ENCODE measurements at places on chromosomes 5 and 9.

DNA sequence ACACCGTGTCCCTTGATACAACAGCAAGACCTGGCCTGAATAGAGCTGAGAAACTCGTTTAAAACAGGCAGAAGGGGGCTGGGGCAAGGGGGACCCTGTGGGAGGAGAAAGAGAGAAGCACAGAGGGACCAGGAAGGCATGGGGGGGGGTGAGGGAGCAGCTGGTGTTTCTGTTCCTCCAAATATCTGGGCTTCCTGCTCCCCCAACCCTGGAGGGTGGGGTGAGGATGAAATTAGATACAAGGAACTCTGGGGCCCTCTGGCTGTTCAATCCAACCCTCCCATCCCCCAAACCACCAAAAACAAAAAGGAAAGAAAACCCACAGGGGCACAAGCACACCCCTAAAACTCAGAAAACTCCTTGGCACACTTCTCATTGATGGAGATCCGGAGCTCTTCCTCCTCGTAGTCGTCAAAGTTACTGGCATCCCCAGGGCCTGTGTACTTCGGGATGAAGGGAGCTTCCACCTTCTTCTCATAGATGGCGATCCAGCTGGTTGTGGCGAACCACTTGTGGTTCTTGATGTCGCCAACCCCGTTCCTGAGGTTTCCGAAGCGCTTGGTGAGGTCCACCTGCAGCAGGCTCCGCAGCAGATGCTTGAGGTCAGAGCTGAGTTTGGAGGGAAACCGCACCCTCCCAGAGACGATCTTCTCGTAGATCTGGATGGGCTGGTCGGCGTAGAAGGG, 1.1 kb downstream of the PRKACG start:
- no peak for DNase-seq

DNA sequence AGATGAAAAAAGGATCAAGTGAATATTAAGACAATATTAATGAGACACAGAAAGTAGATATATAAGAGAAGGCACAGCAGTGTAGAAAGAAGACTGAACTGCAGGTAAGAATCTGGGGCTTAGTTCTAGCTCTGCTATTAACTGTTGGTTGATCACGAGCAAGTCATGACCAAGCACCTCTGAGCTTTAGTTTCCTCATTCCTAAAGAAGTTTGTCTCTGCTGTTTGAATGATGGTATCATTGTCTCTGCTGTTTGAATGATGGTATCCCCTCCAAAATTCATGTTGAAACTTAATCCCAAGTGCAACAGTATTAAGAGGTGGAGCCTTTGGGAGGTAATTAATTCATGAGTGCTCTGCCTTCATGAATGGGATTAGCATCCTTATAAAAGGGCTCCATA, 2.5 kb upstream of the NME5 start:
- no peak for DNase-seq

DNA sequence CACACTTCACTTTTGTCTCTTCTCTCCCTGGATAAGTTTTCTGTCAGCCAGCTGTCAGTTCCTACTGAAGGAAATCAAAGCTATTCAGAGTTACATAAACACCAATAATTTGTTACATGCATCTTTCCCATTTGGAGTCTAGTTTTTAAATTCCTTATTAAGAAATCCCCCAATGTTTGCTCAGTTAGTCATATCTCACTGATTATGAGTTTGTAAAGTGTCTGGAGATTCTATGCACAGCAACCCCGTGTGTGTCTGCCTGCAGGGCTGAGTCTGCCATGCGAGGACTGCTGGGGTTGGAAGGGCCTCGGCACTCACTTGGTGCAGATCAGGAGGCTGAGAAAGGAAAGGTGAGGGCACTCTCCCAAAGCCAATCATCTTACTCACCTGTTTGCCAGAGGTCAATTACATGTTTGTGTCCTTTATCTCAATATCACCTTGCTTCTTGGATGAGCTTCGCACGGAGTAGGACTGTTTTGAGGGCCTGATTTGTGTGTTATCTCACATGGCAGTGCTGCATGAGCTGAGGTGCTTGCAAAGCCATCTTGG, 3.3 kb downstream of the ANKRD34B start:
- no peak for DNase-seq

DNA sequence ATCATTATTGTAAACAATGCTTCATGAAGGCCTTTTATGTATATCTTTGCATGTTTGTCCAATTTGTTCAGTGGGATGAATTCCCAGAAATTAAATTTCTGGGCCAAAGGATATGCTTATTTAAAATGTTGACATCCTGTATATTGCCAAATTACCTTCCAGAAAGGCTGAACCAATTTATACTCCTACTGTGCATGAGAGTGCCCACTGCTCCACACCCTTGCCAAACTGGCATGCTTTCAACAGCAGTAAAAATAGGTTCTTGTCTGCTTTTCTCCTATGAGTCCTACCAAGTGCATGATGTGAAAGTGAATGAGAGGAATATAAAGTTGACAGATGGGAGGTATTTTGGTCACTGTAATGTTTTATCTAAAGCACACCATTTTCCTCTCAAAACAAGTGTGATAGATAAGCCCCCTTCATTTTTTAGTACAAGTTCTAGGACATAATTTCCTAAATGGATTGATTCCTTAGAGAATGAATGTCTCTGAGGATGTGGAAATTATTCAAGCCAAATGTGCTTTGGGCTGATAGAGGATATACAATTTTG, 70.5 kb upstream of the ERBIN start:
- no peak for DNase-seq

- no peak for DNase-seq
Observed at GRCh38 chr5:69367697-69368279, 1.5 kb downstream of the AK6 start.

DNA sequence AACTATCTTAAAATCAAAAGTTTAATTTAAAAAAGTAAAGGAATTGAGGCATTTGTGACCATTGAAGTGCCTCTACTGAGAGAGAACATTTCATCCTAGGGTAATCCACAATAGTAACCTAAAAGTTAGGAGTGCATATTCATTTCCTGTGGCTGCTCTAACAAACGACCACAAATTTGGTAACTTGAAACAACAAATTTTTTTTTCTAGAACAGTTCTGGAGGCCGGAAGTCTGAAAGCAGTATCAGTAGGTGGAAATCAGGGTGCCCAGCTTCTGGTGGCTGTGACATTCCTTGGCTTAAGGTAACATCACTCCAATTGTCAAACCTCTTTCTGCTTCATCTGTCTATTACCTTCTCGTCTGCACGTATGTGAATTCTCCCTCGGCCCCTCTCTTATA, 67.1 kb upstream of the SSBP2 start:
- DNase-seq: no peak

DNA sequence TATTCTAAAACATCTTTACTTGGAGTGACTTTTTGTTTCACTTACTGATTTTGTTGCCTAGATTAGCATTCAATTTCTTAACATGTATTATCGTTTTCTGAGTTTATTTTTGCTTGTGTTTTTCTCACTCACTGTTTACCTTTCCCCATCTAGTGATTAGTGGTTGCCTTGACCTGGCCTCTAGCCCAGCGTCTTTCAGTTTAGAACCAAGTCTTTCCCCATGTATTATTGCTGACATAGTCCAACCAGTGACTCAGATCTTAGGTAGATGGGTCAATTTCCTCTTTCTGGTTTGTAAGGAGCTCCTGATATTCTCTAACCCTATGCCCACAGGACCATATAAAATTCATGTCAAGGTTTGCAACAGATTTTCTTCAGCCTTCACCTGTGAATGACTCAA, 135.5 kb downstream of the PRR16 start:
- DNase-seq: no peak

DNA sequence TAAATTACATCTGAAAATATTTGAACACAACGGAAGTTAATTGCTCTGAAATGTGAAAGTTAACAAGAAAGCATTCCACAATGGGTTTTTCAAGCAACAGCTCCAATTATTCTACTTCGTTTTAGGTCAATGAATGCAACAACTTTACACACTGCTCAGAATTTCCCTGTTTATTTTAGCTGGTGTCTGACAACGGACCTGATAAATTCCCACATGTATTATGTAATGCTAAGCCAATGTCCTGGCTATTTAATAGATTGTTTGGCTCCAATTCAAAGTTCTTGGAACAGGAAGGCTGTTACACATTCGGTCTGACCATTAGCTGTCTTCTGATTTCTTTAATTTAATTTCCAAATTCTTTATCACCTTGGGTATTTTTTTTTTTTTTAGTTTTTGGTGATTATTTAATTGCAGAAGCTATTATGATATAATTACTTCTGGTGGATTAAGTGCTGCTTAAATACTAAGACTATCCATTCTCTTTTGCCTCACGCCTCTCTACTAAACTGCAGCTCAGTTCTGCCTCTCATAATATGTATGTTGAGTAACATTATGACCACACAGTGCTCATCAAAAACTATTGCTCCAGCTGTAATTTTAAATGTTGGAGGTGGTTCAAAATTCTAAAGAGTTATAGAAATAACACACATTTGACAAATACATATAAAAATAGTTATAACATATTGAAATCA, 57.9 kb downstream of the MEF2C start:
- DNase-seq: no peak

GRCh38 chr5:139262059-139262741, 31.3 kb upstream of the MATR3 start:
- no peak for DNase-seq

GRCh38 chr5:164235300-164235891, 730.0 kb downstream of the MAT2B start:
- DNase-seq: no peak

DNA sequence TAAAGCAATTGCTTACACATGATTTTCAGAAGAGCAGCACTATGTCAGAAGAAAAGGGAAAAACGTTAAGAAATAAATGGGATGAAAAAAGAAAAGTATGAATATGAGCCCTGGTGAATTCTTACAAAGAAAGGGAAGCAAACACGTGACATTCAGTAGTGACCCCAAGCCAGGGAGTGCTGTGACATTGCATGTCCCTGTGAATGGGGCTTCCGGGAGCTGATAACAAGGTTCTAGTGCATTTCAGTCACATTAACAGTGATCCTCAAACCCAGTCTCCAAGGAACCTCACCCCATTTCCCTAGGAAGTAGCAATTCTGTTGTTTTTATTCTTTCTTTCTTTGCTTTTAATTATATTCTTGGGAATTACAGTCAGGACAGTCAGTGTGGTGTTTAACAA, 27.3 kb downstream of the TMEM252 start:
- DNase-seq: no peak

GRCh38 chr5:100026606-100027005, 508.6 kb upstream of the FAM174A start:
- DNase-seq: no peak

DNA sequence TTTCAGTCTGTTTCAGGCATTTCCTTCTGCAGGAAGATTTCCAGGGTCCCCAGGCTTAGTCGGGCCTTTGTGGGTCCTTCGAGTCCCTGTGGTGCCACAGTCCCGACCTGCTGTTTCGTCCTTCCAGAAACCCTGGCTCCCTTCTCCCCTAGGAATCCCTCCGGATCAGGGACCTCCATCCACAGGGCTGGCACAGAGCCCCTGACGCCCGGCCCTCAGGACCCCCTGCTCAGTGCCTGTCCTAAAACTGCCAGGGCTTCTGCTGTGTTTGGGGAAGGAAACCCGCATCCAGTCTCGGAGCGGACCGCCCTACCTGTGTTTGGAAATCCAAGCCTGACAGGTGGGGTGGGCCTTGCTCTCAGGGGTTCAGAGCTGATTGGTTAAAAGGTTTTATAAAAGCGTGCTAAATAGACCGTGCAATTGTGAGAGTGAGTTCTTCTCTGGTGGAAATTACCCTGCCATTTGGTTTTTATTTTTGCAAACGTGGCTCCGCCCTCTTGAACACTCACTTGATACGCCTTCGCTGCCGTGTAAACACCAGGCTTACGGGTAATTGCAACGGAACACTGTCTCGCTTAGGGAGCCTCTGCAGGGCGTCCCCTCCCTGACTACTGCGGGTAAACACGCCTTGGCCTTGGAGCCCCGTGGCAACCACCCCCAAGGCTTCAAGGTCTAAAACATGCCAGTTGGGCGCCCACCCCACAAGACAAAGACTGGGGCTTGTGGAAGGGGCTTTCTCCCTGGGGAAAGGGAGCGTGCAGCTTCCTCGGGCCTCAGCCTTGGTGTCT, 121.2 kb downstream of the PHF2 start:
- DNase-seq: no peak

DNA sequence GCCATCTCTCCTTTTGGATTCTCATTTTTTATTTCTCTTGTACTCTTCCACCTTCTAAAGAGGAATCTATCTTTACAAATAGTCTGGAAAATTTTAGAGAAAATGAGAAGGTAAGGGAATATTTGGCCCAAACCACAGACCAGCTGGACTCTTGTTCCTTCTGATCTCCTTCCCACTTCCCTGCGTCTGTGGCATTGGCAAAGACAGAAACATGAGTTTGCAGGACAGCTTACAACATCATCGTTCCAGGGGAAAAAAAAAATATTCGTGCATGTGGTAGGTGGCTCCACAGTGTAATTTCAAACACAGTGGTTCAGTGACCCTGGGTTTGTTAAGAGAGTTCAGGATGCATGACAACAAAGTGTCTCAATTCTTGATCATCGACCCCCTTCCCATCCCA, 755.0 kb downstream of the DNAH5 start:
- DNase-seq: no peak

- no peak for DNase-seq
Observed at GRCh38 chr5:35698047-35698808, 80.6 kb downstream of the SPEF2 start.

DNA sequence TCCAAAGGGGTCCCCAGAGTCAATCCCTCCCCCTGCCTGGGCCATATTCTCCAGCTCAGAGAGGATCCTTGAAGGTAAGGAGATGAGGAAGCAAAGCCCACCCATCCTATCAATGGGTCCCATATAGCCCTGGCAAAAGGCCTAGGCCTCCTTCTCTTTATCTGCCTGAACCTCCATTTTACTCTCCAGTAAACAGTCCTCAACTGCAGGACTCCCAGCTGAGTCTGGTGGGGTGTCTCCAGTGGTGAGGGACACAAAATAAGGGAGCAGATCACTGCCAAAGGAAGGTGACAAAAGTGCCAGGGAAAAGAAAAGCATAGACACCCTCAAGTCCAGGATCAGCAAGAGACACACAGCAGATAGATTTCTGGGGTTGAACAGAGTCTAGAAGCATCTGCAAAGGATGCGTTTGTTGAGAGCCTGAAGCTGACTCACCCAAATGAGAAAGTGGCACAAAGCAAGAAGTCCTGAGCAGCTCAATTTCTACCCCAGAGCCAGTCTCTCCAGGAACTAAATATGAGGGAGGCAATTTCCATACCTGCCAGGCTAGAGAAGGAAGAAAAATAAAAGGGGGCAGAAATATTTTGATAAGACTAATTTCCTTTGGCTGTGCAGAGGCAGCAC, 2.7 kb upstream of the EBF1 start:
- DNase-seq: no peak

DNA sequence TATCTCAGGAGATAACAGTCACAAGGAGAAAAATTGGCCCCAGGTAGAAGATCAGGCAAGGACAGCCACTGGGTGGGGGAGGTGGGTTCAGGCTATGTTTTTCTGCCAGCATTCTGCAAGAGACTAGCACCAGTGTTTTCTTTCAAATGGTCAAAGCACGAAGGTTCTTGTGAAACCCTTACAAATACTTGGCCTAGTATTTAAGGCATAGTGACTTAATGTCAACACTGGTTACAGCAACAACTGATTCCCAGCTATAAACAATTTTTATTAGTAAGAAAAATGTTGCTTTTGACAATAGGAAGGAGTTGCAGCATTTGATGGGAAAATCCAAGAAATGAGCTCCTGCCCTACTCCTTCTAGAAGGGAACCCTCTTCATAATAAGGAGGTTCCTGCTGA, 349.6 kb downstream of the SLIT3 start:
- DNase-seq: no peak

GRCh38 chr5:35171991-35172390, 58.3 kb downstream of the PRLR start:
- no peak for DNase-seq

Measured in nucleus accumbens (tissue), 56 donors.